ENCODE measurements at places on chromosomes 16 and 17.

GRCh38 chr16:50887500-50888298 is 145.8 kb downstream of the CYLD start:
- no peak for DNase-seq

- no peak for DNase-seq
These were observed 90.7 kb downstream of the AXIN2 start for GRCh38 chr17:65470783-65471182.

DNA sequence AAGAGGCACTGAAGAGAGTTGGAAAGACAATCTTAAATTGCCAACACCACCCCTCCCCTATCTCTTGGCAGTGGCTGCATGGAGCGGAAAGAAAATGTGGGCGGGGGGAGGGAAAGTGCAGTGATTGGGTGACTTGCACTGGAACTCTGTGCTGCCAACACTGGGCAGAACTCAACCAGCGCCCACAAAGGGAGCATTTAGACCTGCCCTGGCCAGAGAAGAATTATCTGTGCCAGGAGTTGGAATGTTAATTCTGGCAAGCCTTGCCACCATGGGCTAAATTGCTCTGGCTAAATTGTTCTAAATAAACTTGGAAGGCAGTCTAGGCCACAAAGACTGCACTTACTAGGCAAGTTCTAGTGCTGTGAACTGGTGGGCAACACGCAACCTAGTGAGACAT is 6.5 kb upstream of the CCL13 start:
- DNase-seq: no peak

DNA sequence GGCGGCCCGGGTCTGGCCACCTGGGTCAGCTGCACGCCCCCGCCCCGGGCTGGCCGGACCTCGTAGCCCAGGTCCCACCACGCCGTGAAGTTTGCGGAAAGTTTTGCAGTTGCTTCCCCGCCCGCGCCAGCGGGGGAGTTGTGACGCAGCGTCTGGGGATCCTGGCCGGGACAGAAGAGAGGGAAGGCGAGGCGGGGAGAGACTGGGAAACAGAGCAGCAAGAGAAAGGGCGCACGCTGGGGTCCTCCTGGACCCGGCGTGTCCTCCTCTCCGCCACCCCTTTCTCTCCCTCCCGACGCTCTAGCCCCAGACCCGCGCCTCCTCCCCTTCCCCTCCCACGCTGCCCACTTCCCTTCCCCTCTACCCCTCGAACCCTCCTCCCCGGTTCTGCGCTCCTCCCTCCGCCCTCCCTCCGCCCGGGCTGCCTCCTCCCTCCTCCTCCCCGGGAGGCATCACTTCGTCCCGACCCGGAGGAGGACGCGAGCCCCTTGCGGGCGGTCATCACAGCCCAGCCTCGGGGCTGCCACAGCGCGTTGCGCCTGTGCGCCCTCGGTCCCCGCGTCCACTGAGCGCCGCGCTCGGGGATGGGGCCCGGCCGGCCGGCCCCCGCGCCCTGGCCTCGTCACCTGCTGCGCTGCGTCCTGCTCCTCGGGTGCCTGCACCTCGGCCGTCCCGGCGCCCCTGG is at the start of gene MRC2:
TSS of gene MRC2 (plus strand) at position 452 of the 685 bp plus-strand sequence. CDS start at position 585, 133 bp downstream.
- DNase-seq: peak; percentile 32

DNA sequence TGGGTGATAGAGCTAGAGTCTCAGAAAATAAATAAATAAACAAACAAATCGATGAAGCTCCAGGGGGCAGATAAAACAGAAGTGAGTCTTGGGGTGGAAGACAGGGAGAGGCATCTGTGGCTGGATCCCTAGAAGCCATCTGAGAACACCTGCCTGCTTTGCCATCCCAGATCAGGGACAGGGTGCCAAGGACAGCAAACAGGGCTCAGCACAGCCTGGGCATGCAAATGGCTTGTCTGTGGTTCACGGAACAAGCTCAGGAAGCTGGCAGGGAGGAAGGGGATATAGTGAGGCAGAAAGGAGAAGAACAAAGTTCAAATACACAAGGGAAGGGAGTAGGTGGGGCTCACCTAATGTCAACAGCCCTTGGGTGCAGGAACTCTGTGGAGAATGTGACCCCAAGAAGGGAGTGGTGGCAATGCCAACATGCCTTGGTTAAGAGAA is 27.5 kb downstream of the TRIM25 start:
- no peak for DNase-seq

GRCh38 chr16:77213542-77214106 is 14.4 kb downstream of the SYCE1L start:
- no peak for DNase-seq

GRCh38 chr16:73062001-73062616 is 14.2 kb upstream of the ZFHX3 start:
- no peak for DNase-seq

- no peak for DNase-seq
These were observed 14.1 kb downstream of the RAB40C start for GRCh38 chr16:603933-604332.

- peak; percentile 54 for DNase-seq
These were observed 13.7 kb upstream of the MMP2 start for GRCh38 chr16:55465077-55465896.

GRCh38 chr17:54968988-54969332 is 395 bp downstream of the STXBP4 start:
- no peak for DNase-seq

DNA sequence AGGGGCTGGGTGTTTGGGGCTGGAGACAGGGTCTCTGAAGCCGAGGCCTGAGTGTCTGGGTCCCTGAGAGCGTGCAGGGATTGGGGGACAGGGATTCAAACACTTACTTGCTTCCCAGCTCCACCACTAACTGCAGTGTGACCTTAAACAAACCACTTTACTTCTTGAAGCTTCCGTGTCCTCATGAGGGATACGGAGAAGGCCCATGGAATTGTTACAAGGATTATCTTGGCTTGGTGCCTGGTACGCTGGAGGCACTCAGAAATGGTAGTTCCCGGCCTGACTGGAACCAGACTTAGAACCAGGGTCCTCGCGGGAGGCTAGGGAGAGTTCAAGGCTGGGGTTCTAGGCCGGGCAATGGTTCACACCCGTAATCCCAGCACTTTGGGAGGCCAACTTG is 2.9 kb upstream of the CXCL16 start:
- DNase-seq: no peak

DNA sequence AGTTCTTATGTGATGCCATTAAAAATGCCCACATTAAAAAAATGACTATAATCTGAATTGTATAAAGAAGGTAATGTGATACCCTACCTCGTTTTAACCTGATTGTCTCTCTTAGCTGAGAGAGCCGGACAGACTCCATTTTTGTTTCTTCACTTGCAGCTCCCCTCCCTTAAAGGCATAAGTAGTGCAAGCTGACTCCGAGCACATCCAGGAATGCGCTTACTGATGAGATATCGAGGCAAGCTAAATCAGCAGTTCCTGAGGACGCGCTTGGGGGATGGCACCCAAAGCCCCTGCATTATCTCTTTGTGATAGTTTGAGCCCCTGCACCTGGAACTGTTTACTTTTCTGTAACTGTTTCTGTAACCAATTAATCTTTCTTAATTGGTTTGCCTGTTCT is 6.3 kb downstream of the KRT24 start:
- no peak for DNase-seq

- no peak for DNase-seq
These were observed 34.6 kb downstream of the ERN1 start for GRCh38 chr17:64095144-64095882.

DNA sequence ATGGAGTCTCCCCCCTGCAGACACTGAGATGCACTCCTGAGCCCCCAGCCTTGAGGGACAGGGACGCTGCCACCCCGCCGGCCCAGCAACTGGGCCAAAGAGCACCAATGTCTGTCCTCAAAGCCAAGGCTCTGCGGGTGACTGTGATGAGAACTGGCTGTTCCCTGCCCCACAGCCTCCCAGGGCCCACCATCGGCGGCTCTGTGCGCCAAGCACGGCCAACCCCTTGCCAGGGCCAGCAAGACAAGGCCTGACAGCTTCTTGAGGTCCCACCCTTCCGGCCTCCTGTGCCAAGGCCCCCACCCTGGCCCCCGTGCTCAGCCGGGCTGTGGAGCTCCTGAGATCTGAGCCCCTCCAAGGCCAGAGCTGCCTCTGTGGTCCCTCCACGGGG is 34.2 kb upstream of the PABPN1L start:
- DNase-seq: no peak

DNA sequence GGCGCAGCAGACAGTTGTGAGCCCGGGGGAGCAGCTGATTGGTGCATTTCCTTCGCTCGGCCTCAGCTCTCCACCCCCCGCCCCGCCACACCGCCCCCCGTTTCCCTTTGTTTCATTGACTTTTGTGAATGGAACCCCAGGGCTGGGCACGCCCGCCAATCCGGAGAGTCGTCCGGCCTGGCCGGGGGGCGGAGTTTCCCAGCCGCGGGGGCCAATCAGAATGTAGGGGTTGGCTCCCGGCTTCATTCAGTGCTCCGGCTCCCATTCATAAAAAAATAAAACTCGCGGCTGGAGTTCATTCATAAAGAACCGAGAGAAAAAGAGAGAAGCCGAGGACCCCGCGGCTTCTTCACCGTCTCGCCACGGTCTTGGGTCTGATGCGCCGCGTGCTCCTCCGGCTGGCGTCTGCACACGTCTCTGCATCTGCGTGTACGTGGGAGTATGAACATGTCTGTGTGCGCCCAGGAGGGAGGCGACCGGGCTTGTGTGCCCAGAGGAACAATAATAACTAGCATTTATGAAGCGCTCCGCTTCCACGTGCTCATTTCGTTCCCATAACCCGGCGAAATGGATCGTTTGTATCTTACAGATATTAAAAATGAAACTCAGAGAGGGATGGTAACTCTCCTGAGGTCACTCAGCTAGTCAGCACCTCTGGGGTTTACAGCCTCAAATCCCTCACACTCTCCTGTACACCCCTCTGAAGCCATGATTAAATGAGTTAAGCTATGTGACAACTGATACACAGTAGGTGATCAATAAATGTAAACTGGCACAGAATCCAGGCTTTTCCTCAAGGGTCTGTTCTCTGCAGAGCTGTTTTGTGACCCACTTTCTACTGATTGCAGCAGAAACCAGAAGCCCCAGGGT is at the start of gene ETV4:
TSS of gene ETV4 (minus strand) at position 22 of the 870 bp plus-strand sequence. CDS start 723 bp downstream, outside the sequence.
- peak; percentile 89 for DNase-seq
